ENCODE measurements at places on chromosomes 1 and 21.

DNA sequence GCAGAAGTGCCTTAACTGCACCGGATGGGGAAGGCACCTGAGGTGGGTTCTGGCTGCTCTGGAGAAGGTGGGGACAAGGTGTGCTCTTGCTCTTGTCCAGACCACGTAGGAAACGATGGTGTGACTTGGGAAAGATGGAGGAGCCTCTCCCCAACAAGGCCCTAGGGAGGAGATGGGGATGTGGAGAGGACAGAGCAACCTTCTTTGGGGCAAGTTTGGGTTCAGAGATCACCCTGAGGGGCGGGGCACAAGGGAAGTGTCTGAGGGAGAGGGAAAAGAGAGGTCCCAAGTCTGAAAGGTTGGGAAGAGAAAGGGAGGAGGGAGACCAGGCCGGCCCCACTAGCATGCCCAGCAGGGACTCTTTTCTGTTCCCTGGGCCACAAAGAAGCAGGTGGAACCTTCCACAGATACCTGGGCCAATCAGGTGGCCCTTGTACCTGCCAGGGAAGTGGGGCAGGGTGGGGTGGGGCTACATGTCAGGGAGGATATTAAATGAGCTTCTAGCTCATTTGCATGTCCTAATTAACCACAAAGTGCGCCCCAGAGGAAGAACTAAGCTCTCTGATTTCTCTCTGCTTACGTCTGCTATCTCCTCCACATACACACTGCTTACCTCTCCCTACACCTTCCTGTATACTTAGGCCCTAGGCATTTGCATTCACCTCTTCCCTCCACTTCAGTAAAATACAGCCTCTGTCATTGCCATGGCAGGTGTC, 15.9 kb downstream of the INKA2 start:
- no peak for DNase-seq

- no peak for DNase-seq
Observed at GRCh38 chr21:27953340-27954045, 986.6 kb upstream of the ADAMTS5 start.

DNA sequence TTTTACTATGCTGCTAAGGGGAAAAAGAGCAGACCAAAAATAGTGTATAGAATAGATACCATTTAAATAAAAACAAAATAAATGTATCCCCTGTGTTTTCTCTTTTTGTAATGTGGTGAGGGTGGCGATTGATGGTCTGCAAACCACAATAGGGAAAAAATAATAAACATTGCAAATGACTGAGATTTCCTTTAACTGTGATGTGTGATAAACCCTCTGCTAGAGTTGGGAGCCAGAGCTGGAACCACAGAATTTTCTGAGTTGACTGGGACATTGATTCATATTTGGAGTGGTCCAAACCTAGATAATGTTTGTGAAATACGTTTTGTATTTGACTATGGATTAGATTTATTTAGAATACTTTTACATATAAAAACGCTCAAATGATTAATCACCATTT, 70.6 kb upstream of the PTGFR start:
- DNase-seq = no peak

DNA sequence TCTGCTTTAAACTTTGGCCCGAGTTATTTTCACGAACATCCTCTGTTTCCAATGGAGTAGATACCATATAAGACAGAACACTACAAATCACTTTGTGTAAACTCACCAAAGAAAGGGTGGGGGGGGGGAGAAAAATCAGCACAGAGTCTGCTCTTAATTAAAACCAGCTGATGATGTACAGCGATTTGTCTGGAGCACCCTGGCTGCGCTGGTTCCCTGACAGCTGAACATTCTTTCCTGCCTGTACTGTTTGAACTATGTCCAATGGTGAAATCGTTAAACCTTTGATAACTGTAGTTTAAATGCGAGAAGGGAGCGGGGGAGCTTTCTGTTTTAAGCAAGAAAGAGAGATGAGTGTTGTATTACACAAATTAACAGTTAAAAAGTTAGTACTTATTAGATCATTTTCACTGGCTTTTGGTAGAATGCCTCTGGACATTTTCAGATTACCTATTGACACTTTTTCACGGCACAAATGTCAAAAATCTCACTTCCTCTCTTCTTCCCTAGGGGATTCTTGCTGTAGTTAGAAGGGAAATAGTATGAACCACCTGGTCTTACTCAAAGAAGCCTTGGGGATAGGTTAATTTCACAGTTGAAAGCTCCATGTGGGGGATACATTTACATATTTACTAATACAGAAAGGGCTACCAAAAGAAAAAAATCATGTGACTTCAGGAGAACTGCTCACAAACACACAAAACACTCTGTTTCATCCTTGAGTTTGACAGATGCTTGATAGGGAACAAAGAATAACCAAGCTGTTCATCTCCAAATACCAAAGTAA, 140.2 kb upstream of the RUNX1 start:
- no peak for DNase-seq
